ENCODE measurements at places on chromosomes 3 and 15.

DNA sequence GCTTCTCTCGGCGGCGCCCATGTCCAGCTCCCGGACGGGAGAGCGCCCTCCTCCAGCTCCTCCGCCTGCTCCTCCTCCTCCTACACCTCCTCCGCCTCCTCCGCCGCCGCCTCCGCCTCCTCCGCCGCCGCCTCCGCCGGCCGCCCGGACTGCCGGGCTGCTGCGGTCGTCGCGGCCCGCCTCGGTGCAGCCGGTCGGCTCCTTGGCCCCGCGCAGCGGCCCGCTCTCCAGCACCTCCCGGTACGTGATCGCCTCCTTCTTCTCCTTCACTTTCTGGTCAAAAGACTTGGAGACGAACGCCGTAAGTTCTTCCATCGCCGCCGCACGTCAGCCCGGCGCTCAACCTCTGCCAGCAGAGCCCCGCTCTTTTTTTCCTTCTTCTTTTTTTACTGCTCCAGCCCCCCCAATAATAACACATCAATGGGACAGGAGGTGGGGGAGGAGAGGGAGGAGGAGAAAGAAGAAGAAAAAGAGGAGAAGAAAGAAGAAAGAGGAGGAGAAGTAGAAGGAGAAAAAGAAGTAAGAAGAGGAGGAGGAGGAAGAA, 438 bp downstream of the SHOX2 start:
- no peak for DNase-seq

DNA sequence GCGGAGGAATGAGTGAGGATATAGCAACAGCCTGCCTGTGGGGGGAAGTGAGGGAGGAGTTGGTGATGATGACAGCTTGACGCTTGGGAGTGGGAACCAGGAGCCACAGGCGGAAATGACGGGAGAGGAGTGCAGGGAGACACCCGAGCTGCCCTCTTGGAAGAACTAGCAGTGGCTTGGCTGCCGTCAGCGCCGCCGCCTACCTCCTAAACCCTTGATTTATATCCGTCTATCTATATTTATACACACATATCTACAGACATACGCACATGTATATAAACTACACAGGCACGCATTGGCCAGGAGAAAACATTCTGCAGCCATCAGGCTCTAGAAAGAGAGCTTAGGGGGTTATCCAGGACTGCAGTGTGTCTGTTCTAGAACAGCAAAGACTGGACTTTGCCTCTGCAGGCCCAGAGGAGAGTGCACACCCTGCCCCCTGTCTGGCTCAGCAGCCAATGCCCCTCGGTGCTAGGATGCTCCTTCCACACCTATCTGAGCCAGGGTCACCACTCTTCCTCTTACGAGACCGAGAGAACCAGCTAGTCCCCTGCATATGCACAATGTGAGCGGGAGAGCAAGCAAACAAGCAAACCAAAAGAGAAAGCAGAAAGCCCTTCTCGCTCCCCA, 45.3 kb upstream of the MAGEF1 start:
- peak; percentile 64 for DNase-seq

DNA sequence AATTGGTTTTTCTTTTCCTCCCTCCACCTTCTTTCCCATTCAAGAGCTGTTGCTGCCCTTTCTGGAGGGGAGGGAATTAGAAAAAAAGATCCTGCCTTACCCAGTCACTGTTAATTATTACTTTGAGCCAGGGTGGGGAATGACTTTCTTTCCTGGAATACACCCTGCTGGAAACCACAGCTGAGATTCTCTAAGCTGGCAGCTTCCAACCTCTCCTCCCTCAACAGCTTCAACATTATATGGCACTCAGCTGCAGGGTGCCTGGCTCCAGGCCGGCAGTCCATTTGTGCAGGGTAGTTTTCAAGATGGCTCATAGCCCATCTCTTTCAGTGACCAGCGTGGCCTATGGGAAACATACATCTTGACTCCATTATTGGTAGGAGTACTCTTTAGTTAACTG, 105.8 kb downstream of the UBE3A start:
- DNase-seq = no peak

DNA sequence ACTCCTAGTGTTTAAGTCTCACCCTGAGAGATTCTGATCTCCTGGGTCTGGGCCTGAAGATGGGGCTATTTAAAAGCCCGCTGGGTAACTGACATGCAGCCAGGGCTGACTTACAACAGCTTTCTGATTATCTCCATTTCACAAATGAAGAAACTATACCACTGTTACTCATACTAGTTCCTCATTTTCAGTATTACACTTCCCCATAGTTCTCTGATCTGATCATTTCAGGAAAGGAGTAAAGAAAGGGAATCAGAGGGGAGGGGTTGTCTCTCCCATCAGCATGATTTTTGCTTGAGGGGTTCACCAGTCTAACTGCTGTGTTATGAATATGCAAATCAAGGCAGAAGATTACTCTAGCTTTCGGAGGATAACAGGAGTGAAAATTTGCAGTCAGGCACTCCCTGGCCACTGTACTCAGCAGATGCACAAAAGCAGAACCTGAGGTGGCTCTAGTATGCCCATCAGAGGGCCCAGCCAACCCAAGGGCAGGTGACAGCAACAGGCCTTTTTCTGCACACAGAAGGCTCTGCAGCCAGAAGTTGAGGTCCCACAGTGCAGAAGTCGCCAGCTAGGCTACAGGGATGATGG, 59.4 kb downstream of the DAPK2 start:
- DNase-seq = no peak

DNA sequence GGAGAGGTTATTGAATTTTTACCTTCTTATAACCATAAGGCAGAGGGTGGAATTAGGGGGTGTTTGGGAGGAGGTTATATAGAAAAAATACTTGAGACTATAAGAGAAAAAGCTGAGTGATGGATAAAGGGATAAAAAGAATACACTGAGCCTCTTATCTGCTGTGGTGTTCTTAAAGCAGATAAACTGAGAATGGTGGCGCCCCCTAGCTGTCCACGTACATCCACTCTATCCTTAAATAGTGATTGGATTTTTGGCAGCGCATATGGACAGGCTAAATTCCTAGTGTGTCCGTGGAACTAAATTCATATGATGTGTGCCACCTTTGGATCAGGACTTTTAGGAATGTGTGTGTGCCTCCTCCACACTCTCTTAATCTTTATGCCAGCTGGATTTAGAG, 121.1 kb downstream of the OXSM start:
- DNase-seq = no peak

- no peak for DNase-seq
Measured at GRCh38 chr3:52361898-52362297, 45.8 kb downstream of the DNAH1 start.

- DNase-seq = no peak
Measured at GRCh38 chr15:81047928-81048327, 47.2 kb downstream of the TLNRD1 start.

DNA sequence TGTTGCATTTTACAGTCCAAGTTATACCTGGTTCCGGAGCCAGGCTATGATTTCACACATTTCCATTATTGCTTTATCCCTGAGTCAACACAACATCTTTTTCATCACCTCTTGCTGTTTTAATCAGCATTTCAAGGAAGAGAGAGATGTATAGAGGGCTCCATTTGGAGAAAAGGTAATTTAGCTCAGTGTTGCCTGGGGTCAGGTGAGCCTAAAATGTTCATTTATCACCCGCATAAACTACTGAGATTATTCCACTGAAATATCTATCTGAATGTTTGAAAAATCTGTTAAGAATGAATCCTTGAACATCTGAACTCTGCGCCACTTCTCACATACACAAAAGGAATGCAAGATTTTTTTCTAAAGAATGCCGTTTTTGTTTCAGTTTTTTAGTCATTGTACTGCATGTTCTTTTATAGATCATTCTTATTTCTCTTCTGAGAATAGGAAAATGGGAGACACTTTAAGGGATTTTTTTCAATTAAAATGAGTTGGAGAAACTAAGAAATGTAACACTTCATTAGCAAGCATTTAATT, 51.5 kb upstream of the AGTR1 start:
- no peak for DNase-seq

DNA sequence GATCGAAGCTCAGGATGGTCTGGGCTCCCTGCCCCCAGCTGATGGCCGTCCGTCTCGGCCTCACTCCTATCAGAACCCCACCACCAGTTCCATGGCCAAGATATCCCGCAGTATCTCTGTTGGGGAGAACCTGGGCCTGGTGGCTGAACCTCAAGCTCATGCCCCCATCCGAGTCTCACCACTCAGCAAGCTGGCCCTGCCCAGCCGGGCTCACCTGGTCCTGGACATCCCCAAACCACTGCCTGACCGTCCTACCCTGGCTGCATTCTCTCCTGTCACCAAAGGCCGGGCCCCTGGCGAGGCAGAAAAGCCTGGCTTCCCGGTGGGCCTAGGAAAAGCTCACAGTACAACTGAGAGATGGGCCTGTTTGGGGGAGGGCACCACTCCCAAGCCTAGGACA, 4.4 kb upstream of the JMJD7 start:
- DNase-seq = no peak

DNA sequence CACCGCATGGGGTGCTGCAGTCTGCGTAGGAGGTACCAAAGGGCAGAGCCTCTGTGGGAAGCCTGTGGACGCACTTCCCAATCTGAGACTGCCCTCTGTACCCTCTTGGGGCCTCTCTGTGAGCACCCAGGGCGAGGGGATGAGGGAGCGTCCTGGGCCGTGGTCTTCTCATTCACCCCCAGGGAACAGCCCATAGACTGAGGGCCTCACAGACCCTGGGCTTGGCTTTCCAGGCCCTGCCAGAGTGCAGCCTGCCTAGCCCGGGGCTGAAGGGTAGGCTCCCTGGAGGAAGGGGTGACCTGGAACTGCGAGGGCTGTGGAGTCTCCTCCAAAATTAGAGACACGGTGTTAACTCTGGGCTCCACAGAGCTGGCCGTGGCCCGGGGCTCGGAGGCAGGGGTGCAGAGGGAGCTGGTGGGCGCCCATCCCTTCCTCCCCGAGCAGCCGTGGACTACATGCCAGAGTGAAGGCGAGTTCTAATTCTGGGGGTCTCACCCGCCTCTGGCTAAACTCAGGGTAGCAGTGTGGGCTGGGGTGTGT, 468 bp upstream of the SPTBN5 start:
- no peak for DNase-seq

DNA sequence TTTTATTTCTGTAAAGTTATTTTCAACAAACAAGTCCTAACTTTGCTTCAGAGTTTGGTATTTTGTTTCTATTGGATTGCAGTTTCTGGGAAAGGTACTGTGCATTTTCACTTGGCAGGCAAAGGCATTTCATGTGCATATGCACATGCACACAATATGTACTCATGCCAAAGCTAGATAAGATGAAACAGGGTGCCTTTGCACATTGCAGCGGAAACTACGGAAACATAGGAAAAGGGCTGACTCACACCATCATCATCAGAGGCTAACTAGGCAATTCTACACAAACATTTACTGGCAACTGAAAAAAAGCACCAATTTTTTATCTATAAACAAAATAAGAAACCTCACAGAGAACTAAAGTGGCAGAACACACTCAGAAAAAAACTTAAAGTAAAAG, 550.6 kb upstream of the NECTIN3 start:
- DNase-seq = no peak

DNA sequence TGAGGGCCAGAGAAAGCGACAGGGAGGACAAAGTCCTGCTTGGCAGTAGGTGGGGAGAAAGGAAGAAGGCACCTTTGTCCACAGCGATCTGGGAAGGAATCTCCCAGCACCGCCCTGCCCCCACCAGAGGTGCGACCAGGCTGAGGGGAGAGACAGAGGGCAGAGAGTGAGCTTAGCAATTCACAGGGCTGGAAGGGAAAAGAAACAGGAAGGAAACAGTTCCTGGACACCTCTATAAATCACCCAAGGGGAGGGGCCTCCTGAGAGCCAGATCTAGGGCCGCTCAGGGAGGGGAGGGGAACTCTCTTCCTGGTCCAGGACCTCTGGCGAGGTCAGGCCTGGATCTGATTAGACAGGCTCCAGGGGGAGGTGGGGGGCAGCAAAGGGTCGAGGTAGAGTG, 35.4 kb downstream of the RNU5B-1 start:
- DNase-seq = no peak

GRCh38 chr3:49665822-49666519, 8.2 kb upstream of the APEH start:
- no peak for DNase-seq

DNA sequence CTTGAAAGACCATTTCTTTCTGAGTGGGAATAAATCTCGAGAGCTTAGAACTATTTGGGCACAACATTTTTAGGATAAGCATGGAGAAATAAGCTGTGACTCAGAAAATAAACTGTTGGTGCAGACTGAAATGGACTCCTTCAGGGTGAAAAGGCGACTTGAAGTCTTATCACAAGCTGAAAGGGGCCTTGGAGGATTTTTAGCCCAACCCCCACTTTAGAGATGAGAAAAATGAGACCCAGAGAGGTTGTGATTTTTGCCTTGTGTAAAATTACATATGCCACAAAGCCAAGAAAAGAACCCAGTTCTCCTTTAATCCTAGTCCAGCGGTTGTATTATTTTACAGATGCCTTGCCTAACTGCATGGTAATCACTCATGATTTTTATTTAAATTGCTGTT, 1.5 kb downstream of the ATP1B3 start:
- no peak for DNase-seq

- DNase-seq = peak; percentile 32
Measured at GRCh38 chr15:92633418-92633817, 22.2 kb downstream of the FAM174B start.

DNA sequence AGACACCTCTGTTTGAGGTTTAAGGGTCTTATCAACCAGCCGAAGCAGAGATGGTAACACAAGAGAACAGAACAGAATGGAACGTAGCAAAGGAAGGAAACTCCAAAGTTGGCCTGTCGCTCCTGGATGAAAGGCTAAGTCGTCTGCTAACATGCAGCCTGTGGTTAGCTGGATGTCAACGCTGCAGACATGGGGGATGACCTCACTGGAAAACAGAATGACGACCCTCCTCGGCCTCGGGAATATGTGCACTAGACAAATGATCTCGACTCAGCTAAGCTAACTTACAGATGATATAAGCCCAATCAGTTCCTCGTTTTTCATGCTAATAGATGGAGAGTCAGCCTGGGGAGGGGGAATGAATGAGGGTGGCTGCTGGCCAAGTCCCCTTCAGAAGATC, 177.8 kb upstream of the LRTM1 start:
- no peak for DNase-seq

DNA sequence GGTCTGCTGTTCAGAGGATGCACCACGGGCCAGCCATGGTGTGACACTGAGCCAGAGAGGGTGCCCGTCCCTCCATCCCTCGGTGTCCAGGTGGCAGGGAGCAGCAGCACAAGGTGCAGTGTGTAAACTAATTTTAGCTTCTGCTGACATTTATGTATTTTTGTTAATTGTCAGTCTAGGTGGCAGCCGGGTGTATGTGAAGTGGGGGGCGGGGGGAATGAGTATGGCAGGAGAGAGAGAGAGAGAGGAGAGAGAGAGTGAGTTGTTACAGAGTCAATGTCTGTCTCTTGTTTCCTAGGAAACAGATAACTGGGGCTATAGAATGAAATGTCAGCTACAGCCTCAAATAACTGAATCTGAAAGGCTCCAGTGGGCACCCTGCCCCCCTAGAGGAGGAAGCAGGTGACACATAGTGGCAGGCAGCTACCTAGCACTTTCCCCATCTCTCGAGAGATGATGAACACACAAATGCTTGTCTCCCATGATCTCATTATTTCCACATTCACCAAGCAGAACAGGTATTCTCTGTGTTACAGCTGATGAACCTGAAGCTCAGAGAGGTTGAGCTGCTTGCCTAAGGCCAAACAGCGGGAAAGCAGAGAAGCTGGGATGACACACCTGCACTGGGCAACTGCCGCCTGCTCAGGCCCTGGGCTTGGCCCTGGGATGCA, 24.7 kb downstream of the RASGRF1 start:
- DNase-seq = no peak

- peak; percentile 56 for DNase-seq
Measured at GRCh38 chr3:194136519-194137007, 615 bp downstream of the HES1 start.
